ENCODE measurements at places on chromosomes 1 and 21.

DNA sequence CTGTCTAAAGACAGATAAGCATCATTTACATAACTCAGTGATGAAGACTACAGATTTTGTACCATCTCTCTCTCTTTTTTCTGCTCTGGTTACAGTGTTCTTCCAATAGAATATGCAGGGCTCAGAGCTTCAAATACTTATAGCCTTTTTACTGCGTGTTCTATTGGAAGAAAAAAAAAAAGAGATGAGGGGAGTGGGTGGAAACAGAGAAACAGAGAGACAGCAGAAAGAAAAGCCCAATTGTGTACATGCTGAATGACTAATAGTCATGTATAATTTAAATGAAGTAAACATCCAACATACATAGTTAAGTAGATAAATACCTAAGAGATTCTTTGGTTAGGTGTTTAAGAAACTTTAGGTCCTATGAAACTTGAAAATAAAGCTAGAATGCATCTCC is 151.9 kb downstream of the HMCN1 start:
- no peak for DNase-seq

- DNase-seq: peak; percentile 56
Measured at GRCh38 chr1:181669246-181669645, 185.9 kb downstream of the CACNA1E start.

- no peak for DNase-seq
Measured at GRCh38 chr21:37673801-37674575, 242.3 kb downstream of the KCNJ6 start.

- DNase-seq: no peak
Measured at GRCh38 chr1:109239409-109240068, 9.8 kb upstream of the CELSR2 start.

DNA sequence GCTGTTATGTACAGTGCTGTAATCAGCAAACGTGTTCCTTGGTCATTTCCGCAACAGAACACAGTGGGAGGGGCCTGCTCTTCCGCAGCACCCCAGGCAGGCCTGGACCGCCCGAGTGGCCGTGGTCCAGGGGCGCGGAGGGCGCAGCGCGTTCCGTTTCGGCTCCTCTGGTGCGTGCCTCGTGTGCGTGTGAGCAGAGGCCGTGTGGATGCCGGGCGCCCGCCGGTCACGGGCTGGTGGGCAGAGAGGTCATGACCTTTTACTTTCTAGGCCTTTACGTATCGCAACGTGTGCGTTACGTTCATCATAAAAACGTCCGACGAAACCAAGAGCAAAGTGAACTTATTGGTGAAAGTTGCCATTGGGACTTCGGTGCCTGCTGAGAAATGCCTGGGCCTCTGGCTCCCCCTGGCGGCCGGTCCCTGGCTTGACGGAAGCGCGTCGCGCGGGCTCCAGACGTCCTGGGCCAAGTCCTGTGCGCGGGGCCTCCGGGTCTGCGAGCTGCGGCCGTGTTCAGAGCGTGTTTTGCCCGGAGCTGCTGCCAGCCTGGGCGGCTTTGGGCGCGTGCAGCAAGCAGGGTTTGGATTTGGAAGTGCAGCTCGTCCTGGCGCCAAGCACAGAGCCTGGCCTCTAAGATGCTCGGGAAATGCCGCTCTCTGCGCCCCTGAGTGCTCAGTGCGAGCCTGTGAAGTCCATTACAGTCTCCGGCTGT is 34.4 kb downstream of the COL18A1 start:
- DNase-seq: peak; percentile 92

- no peak for DNase-seq
Measured at GRCh38 chr1:113156368-113156767, 83.4 kb downstream of the LRIG2 start.

- DNase-seq: no peak
Measured at GRCh38 chr1:44713321-44713781, 17.6 kb downstream of the RNU5D-1 start.

DNA sequence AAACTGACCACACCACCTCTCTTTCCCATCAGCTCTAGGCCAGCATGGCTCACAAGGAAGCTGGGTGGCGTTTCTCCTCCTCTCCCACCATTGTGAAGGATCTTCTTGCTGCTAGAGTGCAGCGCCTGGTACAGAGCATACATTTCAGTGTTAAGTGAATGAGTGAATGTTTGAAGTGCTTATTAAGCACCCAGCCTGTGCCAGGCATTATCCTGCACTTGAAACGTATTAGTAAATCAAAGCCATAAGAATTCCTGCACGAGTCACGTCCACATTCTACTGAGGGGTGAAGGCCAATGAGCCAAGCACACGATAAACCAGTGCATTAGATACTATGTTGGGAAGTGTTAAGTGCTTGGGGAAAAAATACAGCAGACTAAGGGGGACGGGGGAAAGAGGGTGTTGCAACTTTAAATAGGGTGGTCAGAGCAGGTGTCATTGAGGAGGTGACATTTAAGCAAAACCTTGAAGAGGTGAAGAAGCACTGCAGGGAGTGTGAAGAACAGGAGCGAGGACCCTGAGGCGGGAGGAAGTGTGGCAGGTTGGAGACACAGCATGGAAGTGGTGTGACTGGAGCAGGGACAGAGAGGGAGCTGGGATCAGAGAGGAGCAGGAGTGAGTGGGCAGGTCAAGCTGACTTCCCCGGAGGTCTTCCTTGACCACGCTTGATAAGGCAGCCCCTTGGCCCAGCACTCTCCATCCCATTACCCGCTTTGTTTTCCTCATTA is 48.5 kb upstream of the LRRN2 start:
- DNase-seq: no peak

GRCh38 chr1:11364170-11364569 is 91.2 kb downstream of the UBIAD1 start:
- no peak for DNase-seq

GRCh38 chr1:46363121-46363520 is 22.5 kb downstream of the NSUN4 start:
- no peak for DNase-seq

GRCh38 chr21:44890961-44891541 is 17.6 kb upstream of the PTTG1IP start:
- DNase-seq: no peak

DNA sequence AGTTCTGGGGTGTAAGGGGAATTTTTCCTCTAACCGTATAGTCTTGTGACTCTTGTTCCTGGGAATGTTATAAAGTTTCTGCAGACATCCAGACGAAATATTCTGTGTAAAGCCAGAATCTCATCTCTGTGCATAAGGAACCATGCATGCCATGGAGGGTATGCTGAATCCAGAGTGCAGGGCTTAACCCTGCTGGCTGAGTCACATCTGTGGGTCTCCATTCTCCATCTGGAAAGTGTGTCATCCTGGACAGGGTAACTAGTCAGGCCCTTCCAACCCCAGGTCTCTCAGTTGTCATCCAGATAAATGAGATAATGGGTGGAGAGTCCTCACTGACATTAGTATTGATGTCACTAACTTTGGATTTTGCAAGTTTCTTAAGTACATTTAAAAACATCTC is 48.8 kb downstream of the ATP5PO start:
- no peak for DNase-seq

DNA sequence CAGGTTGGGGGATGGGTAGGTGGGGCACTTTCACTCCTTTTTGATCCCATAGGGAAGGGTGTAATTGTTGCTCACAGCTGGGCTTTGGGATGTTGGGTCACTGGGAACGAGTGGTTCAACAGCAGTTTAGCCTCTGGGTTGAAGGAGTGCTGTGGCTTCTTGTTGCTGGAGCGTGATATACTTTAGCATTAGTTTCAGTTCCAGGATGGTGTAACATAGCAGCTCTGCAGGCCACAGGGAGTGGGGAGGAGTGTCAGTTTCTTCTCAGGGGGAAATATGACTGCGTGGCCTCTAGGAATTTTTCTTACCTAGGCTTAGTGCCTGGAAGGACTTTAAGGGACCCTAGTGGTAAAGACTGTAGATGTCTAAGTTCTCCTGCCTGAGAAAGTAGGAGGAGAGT is 1105.3 kb upstream of the TMPRSS15 start:
- no peak for DNase-seq

GRCh38 chr1:15899266-15899665 is 51.8 kb downstream of the SPEN start:
- DNase-seq: no peak

GRCh38 chr1:183241471-183241870 is 55.4 kb downstream of the LAMC2 start:
- DNase-seq: no peak
